Left renal pelvis (tissue), 4 donors: ENCODE measurements at places on chromosomes 4 and X.

DNA sequence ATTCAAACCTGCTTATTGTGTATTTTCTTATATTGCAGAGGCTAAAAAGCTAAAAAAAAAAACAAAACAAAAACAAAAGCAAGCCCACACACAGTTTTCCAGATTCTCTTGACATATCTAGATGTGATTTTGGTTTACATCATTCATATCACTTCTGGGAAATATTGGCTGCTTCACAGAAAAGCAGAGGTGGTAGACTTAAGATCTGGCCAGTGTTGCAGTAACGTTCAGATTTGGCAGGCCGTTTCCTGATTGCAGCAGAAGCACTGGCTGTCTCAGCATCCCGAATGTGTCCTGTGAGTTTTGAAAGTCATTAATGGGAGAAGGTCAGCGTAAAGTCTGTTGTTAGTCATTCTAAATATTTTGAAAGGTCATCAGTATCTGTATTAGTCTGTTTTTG, 2062.0 kb downstream of the ARAP2 start:
- no peak for DNase-seq

DNA sequence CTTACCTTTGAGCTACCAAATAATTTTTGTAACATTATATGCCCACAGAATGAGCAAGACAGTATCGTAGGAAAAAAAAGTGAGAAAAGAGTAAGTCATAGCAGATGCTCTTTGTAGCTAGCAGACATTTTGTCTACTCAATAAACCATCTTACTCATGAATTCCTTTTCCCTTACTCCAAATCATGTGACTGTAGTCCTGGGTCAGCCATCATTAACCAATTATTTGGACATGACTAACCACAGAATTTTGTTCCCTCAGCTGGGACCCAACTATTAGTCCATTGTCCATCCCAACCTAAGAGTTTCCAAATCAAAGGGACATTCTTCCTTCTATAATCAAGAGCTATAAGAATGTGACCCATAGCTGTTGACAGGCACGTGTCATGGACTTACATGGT, 11.4 kb downstream of the UBE2D3 start:
- DNase-seq: no peak

GRCh38 chr4:36568575-36568974, 287.2 kb downstream of the DTHD1 start:
- DNase-seq: no peak

DNA sequence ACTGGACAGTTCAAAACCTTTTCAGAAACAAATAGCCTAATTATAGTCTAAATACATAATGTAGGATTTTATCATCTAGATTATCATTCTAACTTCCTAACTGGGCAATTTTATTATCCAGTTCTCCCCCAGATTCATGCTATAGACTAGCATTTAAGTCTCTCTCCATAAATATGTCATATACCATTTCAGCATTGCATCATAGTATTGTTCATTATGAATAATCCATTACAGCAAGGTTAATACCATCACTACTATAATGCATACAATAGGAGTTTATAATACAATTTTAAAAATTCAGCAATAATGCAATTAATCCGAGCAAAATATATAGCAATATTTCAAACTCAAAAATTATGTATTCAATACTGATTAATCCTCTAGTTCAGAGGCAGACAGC, 77.4 kb downstream of the PDGFC start:
- DNase-seq: no peak

GRCh38 chrX:109774706-109775105, 41.6 kb upstream of the ACSL4 start:
- DNase-seq: no peak

DNA sequence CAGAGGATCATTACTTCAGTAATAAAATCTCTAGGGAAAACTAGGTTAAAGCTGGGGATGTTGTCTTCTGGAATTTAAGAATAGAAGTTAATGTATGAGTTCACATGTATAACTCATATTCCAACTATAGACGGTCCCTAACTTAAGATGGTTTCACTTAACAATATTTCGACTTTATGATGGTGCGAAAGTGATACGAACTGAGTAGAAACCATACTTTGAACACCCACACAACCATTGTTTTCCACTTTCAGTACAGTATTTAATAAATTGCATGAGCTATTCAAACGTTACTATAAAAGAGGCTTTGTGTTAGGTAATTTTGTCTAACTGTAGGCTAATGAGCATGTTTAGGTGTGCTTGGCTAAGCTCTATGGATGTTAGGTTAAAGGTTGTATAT, 38.7 kb downstream of the CCSER1 start:
- no peak for DNase-seq

DNA sequence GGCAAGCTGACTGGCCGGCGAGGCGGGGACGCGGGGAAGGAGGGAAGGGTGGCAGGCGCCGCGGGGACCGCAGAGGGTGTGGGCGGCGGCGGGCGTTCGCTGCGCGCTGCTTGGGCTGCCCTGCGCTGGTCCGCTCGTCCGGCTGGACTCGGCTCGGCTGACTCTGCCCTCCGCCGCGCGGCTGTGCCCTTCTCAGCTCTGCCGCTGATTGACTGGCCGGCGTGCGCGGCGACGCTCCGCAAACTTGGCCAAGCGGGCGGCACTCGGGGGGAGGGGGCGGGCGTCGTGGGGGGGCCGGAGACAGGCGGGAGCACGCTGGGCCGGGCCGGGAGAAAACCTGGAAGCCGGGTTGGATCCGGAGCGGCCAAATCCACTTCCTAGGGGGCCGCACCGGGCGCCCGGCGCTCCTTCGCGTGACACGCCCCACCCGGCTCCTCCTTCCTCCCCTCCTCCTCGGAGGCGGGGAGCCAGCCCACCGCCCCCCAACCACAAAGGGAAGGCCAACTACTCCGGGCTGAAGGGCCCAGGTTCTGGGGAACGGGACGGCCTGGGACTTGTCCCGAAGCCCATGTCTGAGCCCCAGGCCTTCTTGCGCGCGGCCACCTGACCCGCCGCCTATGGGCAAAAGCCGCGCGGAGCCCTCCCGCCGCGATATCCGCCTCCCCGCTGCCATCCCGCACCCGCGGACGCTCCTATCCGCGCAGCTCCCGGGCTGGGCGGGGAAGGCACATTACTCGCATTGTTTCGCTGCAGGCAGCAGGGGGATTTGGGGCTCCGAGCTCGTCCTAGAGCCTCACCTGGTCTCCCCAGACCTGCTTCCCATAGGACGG, at the start of gene GPC4:
Gene GPC4, minus strand, starts transcription at position 214 of the 830 bp plus-strand sequence. CDS start 524 bp downstream, outside the sequence.
- DNase-seq: no peak

- DNase-seq: no peak
Observed at GRCh38 chr4:142700531-142700930, 145.6 kb downstream of the INPP4B start.

DNA sequence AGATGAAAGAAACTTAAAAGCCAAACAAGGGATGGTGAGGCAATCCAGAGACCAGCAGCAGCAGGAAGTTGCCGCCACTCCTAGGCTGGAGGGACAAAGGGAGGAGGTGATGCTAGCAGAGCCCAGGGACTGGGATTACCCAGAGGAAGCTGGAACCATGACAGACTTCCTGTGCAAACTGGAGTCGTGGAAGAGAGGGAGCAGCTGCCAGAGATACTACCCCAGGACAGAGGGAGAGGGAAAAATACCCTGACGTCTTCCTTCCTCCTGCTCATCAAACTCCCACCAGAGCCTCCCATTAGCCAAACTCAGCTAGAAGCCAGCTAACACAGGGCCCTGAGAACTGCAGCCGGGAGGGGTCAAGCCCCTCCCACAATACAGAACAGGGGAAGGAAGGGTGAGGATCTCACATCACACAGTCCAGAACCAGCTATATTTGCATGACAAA, 101.2 kb upstream of the KLF3 start:
- DNase-seq: no peak

- peak; percentile 39 for DNase-seq
Observed at GRCh38 chr4:13483768-13484121, 395 bp downstream of the RAB28 start.

GRCh38 chr4:64756016-64756415, 346.8 kb upstream of the TECRL start:
- no peak for DNase-seq

DNA sequence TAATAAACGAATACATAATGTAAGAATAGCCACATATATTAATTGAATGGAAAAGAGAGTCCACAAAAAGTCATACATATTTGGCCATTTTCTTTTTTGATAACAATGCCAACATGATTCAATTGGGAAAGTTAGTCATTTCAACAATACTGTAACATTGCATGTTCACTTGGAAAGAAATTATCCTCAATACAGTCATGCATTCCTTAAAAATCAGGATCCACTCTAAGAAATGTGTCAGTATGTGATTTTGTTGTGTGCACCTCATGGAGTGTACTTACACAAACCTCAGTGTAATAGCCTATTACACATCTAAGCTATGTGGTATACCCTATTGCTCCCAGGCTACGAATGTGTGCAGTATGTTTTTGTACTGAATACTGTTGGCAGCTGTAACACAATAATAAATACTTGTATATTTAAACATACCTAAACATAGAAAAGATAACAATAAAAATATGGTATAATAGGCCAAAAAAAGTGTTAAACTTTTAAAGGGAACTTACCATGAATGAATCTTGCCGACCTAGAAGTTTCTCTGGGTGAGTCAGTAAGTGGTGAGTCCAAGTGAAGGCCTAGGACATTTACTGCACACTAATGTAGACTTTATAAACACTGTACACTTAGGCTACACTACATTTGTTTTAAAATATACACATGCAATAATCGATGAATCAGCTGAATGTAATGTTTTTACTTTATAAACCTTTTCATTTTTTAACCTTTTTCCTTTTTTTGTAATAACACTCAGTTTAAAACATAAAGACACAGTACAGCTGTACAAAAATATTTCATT, 806.8 kb downstream of the PCDH18 start:
- DNase-seq: no peak

GRCh38 chrX:30570505-30570904, 7.1 kb downstream of the TASL start:
- DNase-seq: no peak

DNA sequence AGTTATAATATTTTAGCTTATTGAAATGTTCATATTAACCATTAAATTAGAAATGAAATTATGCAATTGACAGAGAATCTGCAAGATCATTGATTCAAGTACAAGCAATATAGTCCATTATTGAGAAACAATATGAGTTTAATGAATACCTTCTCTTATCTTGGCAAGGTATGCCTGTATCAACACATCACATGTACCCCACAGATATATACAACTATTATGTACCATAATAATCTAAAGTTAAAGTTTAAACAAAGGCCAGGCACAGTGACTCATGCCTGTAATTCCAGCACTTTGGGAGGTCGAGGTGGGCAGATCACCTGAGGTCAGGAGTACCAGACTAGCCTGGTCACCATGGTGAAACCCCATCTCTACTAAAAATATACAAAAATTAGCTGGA, 514.7 kb downstream of the PCDH7 start:
- DNase-seq: no peak

DNA sequence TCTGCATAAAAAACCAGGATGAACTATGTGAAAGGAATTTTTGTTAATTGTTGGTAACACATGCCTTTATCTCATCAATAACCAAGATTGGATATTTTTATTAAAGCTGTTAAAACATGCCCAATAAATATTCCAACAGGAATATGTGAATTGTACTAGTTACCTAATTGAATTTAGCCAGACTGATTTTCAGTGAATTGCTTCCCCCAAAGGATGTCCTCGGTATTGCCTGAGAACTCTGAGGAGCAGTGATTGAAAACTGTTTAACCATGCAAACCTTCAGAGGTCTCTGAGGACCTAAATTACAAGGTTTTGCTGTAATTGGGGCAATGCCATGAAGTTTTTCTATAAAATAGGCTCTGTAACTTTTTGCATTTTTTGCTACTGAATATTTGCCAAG, 66.6 kb downstream of the BLTP1 start:
- DNase-seq: no peak

DNA sequence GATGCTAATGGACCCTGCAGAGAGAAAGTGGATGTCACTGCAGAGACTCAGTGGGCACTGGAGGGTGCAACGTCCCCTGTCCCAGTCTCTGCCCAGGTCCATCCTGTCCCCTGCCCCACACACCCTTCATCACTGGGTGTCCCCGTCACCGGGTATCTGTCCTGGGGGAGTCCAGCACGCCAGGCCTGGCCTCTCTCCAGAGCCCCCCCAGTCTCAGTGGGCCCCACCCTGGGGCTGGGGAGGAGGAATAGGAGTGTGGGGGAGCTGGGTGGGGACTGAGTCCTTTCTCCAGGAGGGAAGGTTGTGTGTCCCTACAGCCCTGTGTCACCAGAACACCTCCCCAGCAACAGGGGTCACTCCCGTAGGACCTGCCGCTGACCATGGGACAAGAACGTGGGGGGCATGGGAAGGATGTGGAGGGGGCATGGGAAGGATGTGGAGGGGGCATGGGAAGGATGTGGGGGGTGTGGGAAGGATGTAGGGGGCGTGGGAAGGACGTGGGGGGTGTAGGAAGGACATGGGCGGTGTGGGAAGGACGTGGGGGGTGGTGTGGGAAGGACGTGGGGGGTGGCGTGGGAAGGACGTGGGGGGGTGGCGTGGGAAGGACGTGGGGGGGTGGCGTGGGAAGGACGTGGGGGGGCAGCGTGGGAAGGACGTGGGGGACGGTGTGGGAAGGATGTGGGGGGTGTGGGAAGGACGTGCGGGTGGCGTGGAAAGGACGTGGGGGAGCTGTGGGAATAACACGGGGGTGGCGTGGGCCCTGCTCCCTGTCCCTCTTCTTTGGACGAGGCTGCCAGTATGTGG, 21.0 kb upstream of the SPON2 start:
- DNase-seq: no peak

- DNase-seq: no peak
Observed at GRCh38 chr4:85448906-85449890, 25.8 kb upstream of the ARHGAP24 start.

DNA sequence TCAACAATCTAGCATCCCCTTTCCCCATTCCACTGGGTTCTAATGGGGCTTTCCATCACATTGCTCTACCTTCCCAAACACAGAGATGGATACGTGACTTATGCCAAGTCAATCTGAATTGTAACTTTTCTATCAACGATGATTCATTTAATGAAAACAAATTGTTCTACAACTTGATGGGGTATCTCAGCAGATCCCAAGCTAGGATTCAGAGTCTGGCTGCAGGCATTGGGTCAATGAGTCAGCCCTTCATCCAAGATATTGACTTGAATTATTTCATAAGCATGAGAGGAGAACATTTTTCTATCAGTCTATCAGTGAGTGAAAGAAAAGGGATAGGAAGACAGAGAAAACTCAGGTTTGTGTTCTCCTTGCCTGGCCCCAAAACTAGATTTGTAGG, 15.0 kb upstream of the HPGDS start:
- DNase-seq: no peak

DNA sequence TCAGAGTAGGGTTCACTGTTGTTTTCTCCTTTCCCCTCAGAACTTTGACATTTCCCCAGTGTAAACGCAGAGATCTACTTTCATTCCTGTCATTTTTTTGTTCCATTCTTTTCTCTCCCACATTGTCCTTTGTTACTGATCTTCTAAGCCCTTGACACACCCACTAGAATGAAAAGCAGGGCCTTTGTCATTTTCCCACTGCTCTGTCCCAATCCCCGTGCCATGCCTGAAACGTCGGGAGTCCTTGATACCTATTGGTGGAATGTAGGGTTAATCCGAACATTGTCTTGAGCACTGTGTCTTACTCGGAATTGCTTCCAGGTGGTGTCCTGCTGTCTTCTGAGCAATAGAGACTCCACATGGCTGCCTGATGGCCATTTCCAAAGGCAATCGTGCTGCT, 887.1 kb upstream of the FRG1 start:
- DNase-seq: no peak
